Activated CD8-positive, alpha-beta T cell treated with anti-CD3 and anti-CD28 coated beads for 36 hours (primary cell): ENCODE measurements at places on chromosomes 5 and 9. TPM values are rescaled to one million over a fixed set of nuclear protein-coding genes. Genes with fewer than 3 reads are reported as not detected.

- no peaks in the 10 kb centered on the region for H3K27me3 ChIP-seq
- H3K27ac ChIP-seq, result no peak overlapping the region
- H3K4me1 ChIP-seq, result no peaks in the 10 kb centered on the region
Measured at GRCh38 chr5:112023766-112024165, 266.8 kb upstream of the NREP start.

- H3K4me3 ChIP-seq, result no peak overlapping the region
- no peak for DNase-seq
- H3K27me3 ChIP-seq, result no peaks in the 10 kb centered on the region
Measured at GRCh38 chr5:1547655-1548054, 23.9 kb upstream of the LPCAT1 start.

DNA sequence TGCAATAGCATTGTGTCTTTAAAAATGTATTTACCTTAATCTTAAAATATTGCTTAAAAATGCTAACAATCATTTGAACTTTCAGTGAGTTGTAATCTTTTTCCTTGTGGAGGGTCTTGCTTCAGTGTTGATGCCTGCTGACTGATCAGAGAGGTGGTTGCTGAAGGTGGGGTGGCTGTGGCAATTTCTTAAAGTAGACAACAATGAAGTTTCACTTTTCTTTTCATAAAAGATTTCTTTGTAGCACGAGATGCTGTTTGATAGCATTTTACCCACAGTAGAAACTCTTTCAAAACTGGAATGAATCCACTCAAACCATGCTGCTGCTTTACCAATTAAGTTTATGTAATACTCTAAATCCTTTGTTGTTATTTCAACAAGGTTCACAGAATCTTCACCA lies 50.8 kb downstream of the NR3C1 start:
- no peaks in the 10 kb centered on the region for H3K27me3 ChIP-seq
- H3K27ac ChIP-seq, result peak overlapping the region; percentile 89
- H3K36me3 ChIP-seq, result peaks cover 7% of the 10 kb centered on the region
- peak overlapping the region; percentile 79 for H3K4me3 ChIP-seq

DNA sequence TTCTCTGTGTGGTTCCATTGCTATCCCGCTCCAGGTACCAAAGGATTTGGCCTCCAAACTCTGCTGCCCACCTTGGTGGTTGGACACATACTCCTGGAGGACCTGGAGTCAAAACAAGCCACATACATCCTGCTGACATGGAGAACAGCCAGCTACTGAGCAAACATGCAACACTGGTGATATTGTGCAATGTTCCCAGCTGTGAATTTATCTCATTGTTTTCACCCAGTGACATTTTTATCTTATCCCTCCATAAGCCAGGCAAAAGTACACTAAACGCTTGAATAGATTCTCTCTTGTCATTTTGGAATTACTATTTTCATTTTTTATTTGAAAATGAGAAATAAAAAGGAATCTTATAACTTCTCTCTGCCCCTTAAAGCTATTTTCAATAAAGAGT lies 11.1 kb upstream of the CTSL start:
- DNase-seq, result no peak
- H3K4me1 ChIP-seq, result peaks cover 5% of the 10 kb centered on the region
- no peaks in the 10 kb centered on the region for H3K36me3 ChIP-seq
- H3K27ac ChIP-seq, result no peak overlapping the region
- no peak overlapping the region for H3K4me3 ChIP-seq

DNA sequence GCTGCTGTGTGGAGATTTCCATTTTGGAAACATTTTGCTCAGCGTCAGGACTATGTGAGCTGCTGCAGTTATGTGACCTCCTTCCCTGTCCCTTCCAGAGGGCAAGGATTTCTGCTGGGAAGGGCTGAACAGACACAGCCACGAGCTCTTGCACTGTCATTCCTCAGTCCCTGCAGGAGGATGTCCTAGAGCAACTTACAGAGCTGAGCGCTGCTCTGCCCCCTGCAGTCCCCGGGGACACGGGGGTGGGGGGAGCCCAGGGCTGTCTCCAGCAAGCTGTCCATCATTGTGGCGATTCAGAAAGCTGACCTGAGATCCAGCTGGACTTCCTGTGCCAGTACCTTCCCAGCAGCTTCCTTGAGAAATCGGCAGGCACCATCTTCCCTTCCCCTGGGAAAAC lies 28.0 kb upstream of the MAP1B start:
- H3K27me3 ChIP-seq, result peaks cover 29% of the 10 kb centered on the region
- H3K4me1 ChIP-seq, result no peaks in the 10 kb centered on the region
- H3K36me3 ChIP-seq, result no peaks in the 10 kb centered on the region
- H3K4me3 ChIP-seq, result no peak overlapping the region
- no peak overlapping the region for H3K27ac ChIP-seq
- no peak for DNase-seq

DNA sequence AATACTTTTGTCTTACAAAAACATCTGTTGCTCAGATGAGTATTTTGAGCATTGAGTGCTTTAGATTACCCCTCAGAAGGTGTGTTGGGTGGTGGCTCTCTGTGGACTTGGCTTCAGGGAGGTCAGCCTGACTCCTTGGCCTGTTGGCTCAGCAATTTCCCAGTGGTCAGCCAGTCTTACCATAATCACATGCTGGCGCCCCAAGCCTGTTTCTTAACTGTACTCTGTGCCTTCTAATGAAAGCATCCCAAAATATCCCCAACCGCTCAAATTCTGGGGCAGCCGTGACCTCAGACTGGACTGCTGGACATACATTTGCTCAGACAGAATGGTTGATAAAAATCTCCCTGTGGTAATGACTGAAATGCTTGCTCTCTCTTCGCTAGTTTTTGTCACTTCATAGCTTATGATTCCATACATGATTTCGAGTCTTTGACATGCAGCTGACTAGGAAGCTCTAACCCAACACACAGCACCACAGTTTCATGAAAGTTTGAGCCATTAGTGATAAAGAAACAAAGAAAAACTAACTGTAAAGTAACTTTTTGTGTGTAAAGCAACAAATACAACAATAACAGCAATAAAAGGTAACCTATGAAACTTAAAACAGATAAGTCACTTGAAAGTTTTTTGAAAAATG lies 562.2 kb upstream of the MEF2C start:
- H3K4me1 ChIP-seq, result no peaks in the 10 kb centered on the region
- H3K27me3 ChIP-seq, result no peaks in the 10 kb centered on the region
- no peaks in the 10 kb centered on the region for H3K36me3 ChIP-seq
- H3K27ac ChIP-seq, result no peak overlapping the region
- no peak for DNase-seq

- H3K36me3 ChIP-seq, result peaks cover 19% of the 10 kb centered on the region
- H3K4me3 ChIP-seq, result no peak overlapping the region
- H3K27me3 ChIP-seq, result no peaks in the 10 kb centered on the region
- no peaks in the 10 kb centered on the region for H3K4me1 ChIP-seq
Measured at GRCh38 chr9:127814619-127815511, 12.2 kb downstream of the FPGS start.

DNA sequence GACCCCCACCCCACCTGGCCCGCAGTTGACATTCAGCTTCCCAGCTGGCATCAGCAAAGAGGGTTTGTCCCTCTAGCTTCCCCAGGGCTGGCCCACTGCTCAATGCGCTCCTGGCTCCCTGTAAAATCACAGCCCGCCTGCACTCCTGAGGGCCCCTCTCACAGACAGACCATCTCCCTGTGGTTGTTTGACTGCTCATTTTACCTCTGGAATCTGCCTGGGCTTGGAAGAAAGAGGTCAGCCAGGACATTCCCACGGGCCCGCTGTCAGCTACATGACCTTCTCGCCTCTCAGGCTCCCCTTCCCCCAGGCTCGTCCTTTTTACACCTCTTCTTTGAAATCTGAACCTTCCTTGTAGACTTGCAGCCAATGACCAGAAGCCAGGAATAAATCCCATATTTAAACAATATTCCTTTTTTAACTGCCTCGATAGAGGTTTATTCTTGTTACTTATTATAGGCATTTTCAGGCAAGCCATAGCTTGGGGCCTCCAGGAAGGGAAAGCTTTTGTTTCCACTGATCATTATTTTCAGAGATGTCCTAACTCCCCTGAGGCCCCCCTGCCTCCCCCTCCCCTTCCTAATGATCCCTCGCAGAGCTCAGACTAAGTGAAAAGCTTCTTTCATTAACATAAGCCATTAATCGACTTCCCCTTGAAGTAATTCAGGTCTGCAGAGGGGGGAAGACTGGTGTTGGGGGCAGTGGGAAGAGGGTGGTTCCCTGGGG lies 76.3 kb upstream of the IQGAP2 start:
- no peaks in the 10 kb centered on the region for H3K27me3 ChIP-seq
- H3K4me3 ChIP-seq, result no peak overlapping the region
- peak overlapping the region; percentile 90 for H3K27ac ChIP-seq
- DNase-seq, result no peak

DNA sequence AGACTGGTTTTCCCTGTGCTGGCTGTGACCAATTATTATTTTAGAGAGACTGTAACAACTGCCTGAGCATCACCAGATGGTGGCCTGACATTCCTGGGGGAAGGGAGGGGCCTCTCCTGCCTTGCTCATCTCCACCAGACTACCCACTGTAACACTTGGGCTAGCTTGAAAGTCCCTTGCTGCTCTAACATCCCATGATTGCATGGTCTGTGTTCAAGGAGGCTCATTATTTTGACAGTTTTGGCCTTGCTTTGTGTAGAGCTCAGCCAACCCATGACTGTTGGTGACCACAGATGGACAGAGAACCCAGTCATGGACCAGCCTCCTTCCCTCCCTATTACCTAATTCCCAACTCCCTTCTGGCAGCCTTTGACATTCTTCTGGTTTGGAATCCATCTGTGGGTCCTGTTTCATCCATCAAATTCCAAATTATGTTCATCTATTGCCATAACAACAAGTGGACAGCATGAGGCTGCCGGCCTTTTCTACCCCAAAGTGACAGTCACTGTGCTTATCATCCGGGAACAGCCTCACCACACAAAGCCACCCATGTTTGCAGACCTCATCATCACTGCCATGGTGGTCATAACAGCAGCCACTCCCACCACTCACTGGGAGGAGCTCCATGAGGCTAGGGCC lies 49.0 kb upstream of the ICE1 start:
- H3K27me3 ChIP-seq, result no peaks in the 10 kb centered on the region
- no peak overlapping the region for H3K27ac ChIP-seq
- no peaks in the 10 kb centered on the region for H3K4me1 ChIP-seq
- no peaks in the 10 kb centered on the region for H3K36me3 ChIP-seq
- no peak overlapping the region for H3K4me3 ChIP-seq
- DNase-seq, result no peak

The CDH9 gene
- not detected for total RNA-seq

The OSMR gene
- not detected for total RNA-seq

DNA sequence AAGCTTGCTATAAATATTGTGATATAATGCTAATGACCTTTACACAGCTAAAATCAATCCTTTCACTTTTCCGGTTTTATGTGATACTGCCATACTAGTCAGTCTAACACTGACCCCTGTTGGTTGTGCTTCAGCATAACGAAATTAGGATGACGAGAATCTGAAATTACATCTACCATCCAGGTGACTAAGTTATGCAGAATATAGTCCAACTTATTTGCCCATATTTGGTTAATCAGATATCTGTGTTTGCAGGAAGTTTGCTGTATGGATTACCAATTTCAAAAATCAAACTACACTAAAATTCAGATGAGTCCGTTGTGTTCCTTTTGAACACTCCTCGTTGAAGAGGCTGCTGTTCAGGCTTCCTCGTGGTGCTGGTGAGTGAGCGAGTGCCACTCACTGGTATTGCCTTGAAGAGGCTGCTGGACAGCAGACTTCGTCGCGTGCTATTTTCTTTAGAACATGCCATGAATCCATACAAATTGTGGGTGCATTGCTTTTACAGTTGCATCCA lies 32.5 kb downstream of the TENT4A start:
- H3K27ac ChIP-seq, result no peak overlapping the region
- peaks cover 52% of the 10 kb centered on the region for H3K36me3 ChIP-seq
- DNase-seq, result no peak
- no peaks in the 10 kb centered on the region for H3K27me3 ChIP-seq
- H3K4me3 ChIP-seq, result no peak overlapping the region

DNA sequence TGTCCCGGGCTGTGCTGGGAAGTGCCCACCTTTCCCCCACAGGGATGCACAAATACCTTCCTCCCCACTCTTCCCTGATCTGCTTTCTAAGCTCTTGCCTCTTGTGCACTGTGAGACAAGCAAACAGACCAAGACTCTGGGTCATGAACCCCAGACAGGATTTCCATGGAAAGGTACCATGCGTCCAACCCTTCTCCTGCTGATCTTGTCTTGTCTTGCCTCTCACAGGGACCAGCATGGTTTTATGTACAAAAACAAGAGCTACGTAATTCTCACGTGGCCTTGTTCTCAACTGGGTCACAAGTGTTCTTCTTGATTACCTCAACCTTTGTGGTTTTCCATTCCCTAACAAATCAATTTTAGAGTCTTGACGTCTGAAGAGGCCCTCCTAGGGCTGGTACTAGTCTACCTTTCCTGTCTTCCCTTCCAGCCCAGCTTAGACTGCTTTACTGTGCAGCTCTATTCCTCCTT lies 176.5 kb upstream of the MAP3K1 start:
- no peaks in the 10 kb centered on the region for H3K4me1 ChIP-seq
- no peaks in the 10 kb centered on the region for H3K36me3 ChIP-seq
- no peak overlapping the region for H3K27ac ChIP-seq
- no peak overlapping the region for H3K4me3 ChIP-seq

- H3K27me3 ChIP-seq, result no peaks in the 10 kb centered on the region
- no peak overlapping the region for H3K27ac ChIP-seq
- no peak for DNase-seq
- H3K4me3 ChIP-seq, result no peak overlapping the region
- no peaks in the 10 kb centered on the region for H3K4me1 ChIP-seq
- no peaks in the 10 kb centered on the region for H3K36me3 ChIP-seq
Measured at GRCh38 chr9:22722492-22722891, 275.9 kb downstream of the DMRTA1 start.

The FAM174A gene
- total RNA-seq, result 5.9 TPM

The DMRT3 gene
- not detected for total RNA-seq

GRCh38 chr9:90840696-90841095 lies 39.1 kb downstream of the SYK start:
- no peak overlapping the region for H3K4me3 ChIP-seq
- H3K36me3 ChIP-seq, result no peaks in the 10 kb centered on the region
- no peak for DNase-seq
- H3K27ac ChIP-seq, result no peak overlapping the region

DNA sequence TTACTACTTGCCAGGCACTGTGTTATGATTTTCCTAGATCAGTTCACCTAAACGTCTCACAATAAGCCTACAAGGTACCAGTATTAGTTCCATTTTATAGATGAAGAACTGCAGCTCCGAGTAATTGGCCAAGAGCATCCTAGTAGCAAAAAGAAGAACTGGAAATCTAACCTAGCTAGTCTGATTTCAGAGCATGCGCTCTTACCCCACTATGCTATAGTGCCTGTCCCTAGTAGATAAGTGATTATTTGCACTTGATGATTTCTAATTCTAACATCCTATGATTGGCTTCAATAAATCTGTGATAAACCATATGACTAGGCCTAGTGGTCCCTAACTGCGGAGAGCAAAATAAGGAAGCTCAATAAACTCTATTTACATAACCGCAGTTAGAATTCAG lies 7.1 kb upstream of the PLAC8L1 start:
- H3K4me3 ChIP-seq, result no peak overlapping the region
- H3K27me3 ChIP-seq, result no peaks in the 10 kb centered on the region
- no peak for DNase-seq
- no peak overlapping the region for H3K27ac ChIP-seq
- H3K4me1 ChIP-seq, result peaks cover 3% of the 10 kb centered on the region

GRCh38 chr5:17024686-17025180 lies 88.6 kb upstream of the MYO10 start:
- no peak for DNase-seq
- H3K4me1 ChIP-seq, result no peaks in the 10 kb centered on the region
- H3K4me3 ChIP-seq, result no peak overlapping the region
- H3K36me3 ChIP-seq, result no peaks in the 10 kb centered on the region

The ALDH1A1 gene
- not detected for total RNA-seq
